ENCODE measurements at places on chromosomes 2 and 18.

DNA sequence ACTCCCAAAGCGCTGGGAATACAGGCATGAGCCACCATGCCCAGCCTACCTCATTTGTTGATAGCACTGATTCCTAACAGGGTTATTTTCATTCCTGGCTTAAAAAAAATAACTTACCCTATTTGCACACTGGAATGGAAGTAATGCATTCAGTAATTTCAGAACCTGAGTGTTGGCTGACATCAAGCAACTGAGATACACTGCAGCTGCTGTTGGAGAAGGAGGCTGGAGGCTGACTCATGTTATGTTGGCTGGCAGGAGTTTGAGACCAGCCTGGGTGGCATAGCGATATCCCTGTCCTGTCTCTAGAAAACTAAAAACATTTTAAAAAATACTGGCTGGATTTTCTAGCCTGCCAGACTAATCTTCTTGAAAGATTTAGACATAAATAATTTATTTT lies 385.1 kb upstream of the MEX3C start:
- no peak for DNase-seq

DNA sequence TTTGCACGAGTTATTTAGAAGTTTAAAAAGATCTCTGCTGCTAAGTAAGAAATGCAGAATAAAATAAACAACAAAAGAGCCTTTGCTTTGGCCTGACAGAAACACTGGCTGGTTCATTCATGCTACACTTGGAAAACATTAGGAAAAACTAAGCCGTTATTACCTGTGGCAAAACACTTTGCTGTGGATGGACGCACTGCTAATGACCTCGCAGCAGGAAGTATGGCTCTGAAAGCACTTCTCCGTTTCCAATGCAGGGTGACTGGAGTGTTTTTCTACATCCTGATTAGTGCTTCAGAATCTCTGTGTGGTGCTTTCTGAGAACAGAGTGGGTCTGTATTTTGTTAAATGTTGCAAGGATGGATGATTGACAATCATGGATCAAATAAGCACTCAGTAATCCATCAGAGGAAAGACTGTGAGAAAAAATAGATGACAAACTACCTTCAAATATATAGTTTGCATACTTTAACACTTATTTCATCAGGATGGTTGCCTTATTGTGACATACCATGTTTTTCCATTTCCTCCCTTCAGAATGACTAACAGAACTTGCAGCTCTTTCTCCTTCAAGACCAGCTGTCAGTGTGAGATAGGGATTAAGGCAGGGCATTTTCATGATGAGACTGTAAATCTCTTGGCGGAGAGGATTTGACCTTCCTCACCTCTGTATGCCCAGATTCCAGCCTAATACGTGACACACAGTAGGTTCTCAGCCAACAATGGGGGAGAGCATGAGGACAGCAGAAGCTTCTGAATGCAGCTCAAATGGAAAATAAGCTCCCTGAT lies 38.0 kb downstream of the LINC00305 start:
- peak; percentile 32 for DNase-seq

- DNase-seq: no peak
Measured at GRCh38 chr2:59896499-59897245, 656.8 kb downstream of the BCL11A start.

DNA sequence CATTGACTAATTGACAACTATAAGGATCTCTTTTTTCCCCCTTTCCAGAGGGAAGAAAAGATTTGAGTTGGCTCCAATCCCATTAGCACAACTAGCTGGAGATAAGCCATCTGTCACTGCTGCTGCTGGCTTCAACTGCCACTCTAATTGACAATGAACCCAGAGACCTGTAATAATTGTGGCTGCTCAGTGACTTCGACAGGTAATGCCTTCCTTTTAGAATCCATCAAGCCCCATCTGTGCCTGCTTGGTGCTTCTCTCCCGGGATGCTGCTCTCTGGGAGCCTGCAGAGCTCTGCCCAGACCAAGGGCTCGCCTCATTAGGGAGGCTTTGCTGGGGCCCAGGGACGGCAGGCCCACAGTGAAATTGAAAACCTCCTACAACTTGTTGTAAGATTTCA lies 376.7 kb upstream of the SOX11 start:
- no peak for DNase-seq

DNA sequence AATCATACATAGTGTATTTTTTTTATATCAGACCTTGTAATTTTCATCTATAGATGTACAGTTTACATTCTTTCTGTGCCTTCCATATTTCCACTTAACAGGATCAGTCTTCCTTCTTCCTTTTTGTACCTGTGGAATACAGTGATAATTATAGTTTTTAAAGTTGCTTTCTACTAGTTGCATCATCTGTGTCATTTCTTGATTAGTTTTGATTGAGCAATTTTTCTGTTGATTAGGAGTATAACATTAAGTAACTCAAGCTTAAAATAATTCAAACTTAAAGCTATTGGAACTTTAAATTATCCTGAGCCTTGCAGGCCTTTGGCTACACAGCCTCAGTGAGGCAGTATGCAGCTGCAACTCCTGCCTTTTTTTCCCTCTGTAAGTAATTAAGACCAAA lies 57.4 kb downstream of the NEURL3 start:
- DNase-seq: no peak

DNA sequence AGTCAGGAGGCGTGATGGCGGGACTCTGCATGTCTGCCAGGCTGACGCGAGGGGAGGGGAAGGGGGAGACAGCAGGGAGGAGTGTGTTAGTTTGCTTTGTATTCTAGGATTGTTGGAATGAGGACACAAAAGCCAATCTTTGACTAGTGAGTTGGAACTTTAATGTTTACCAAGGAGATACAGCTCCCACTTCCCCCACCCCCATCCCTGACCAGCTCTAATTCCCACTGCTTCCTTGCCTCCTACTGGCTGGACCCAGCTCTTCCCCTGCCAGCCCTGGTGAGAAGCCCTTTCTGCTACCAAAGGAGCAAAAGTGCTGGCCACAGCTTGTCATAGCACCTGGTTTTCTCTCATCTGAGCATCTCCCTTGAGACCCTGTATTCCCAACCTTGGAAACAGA lies 84.5 kb downstream of the CELF4 start:
- no peak for DNase-seq

DNA sequence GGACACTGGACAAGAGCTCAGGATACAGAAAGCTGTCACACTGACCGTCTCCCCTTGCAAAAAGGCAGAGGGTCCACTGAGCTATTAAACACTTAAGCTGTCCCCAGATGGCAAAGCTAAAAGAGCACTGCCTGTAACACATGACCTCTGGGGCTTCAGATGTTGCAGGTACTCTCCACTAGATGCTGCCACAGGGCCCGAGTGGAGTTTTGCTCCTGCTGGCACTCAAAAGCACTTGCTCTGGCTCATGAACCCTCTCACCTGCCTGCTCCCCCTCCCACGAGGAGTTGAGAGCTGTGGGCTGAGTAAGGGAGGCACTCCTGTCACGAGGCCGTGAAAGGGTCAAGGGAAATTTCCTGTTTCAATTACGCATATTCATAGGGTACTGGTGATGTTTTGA lies 227.9 kb downstream of the PRKCE start:
- no peak for DNase-seq

GRCh38 chr2:28810384-28811285 lies at the start of gene SPDYA:
TSS of gene SPDYA (plus strand) at chr2:28810834. CDS start at chr2:28816015, 5,181 bp downstream.
- no peak for DNase-seq

GRCh38 chr2:24432735-24433134 lies 58.3 kb upstream of the NCOA1 start:
- no peak for DNase-seq

GRCh38 chr2:140085674-140086073 lies 1305.5 kb upstream of the NXPH2 start:
- no peak for DNase-seq

GRCh38 chr2:63530704-63531279 lies 57.5 kb downstream of the WDPCP start:
- DNase-seq: no peak

GRCh38 chr18:3059272-3059671 lies 46.3 kb upstream of the LPIN2 start:
- no peak for DNase-seq
